ENCODE measurements at places on chromosomes 12 and 14.

DNA sequence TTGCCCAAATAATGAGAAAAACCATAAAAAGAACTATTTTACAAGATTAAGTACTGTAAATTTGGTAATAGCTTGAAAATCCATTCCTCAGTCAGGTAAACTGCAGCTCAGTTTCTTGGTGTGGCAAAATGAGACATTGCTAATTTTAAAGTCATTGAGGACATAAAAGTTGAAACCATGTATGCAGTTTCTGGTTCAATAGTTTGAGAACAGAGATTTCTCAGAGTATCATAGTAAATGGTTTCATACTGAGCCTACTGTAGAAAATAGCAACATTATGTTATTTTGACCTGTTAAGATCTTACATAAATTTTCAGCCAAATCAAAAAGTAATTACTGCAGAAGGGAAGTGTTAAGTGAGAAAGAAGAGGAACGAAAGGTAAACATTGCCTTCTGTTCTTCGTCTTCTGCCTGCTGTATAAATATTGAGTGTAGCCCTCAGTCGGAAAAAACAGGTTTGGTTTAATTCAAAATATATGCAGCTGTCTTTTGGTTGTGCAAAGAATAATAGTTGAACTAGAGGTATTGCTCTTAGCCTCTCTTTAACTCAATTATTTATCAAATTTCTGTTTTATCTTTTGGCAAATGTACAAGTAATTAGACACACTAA is 119.6 kb downstream of the SYNE2 start:
- DNase-seq: no peak

GRCh38 chr14:29755311-29756018 is 172.2 kb downstream of the PRKD1 start:
- DNase-seq: peak; percentile 19

GRCh38 chr14:74507840-74508239 is 14.3 kb downstream of the ISCA2 start:
- no peak for DNase-seq

- no peak for DNase-seq
Measured at GRCh38 chr14:99073431-99073830, 198.6 kb downstream of the BCL11B start.

DNA sequence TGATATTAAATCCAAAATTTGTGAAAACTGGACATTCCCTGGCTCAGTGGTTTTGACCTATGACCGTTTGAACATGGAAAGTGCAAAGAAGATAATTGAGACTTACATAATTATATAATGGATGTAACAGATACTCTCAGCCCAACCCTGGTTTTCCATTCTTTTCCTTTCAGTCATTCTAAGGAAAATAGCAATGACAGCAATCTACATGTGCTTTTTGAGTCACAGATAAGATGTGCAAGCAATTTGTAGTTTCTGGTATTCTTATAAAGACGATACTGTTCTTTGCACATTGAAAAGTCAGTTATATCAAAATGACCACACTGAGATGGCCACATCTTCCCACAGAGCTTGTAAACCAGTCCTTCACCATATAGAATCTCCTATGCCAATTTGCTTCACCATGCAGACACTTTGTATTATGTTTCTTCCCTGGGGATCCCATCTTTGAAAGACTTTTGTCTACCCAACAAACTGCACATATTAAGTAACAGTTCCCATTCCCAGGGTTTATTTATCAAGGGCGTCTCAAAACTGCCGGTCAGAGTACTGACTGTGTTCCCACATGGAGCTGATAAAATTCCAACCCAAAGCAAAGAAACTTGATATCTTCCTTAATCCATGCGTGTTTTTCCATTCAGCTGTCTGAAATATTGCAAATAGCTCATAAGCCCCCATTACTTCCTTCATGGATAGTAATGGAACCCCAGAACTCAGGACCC is 34.8 kb downstream of the PLXNC1 start:
- DNase-seq: peak; percentile 33

DNA sequence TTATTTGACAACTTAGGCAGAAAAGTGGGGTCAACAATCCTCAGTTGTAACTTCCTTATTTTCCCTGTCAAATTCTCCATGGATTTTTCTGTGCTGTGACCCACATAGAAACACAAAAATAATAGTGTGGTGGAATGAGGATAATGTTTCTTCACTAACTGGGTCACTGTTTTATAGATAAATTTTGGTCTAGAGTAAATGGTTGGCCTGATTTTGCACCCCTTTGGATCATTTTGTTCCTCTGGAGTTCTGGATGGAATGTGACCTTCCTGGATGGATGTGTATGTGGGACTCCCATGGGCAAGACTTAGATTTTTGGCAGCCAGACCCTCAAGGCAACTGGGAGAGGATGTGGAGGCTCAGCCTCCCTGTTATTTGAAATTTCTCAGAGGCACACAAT is 52.7 kb upstream of the RNU6-8 start:
- no peak for DNase-seq

GRCh38 chr14:45658226-45658916 is 405.4 kb upstream of the MIS18BP1 start:
- no peak for DNase-seq

DNA sequence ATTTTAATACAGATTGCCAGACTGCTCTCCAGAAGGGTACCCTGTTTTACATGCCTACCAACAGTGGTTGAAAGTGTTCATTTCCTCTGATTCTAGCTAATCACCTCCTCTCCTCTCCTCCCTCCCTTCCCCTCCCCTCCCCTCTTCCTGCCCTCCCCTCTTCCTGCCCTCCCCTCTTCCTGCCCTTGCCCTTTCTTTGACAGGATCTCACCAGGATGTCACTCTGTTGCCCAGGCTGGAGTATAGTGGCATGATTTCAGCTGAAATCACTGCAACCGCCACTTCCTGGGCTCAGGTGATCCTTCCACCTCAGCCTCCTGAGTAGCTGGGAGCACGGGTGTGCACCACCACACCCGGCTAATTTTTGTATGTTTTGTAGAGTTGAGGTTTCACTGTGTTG is 24.7 kb downstream of the APAF1 start:
- DNase-seq: no peak

- peak; percentile 65 for DNase-seq
Measured at GRCh38 chr14:74582910-74583581, 29.0 kb downstream of the LTBP2 start.

- DNase-seq: no peak
Measured at GRCh38 chr12:109445191-109445609, 31.9 kb downstream of the KCTD10 start.

DNA sequence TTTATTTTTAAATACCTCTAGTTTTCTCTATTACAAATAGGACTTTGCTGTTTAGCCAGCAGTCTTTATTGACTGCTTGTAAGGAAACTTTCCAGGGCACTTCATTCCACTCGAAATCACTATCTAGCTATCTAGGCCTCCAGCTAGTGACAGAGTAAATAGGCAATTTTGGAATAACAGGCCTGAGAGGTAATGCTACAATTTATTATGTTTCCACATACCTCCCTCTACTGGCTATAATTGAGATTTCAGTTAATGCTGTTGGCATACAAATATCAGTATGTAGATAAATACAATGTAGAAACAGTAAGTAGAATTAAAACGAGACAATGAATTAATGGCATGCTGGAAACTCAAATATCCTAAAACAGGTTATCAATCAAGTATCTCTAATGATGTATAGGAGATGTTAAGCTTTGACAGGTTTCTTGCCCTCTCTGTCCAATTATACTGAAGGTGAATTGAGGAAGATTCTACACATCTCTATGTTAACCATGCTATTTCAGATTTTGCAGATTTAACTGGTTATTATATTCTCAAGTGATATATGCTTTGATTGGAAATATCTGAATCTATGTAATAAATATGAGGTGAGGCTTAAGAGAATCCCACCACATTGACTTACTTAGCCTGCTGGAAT is 7.2 kb downstream of the DTD2 start:
- DNase-seq: peak; percentile 73

DNA sequence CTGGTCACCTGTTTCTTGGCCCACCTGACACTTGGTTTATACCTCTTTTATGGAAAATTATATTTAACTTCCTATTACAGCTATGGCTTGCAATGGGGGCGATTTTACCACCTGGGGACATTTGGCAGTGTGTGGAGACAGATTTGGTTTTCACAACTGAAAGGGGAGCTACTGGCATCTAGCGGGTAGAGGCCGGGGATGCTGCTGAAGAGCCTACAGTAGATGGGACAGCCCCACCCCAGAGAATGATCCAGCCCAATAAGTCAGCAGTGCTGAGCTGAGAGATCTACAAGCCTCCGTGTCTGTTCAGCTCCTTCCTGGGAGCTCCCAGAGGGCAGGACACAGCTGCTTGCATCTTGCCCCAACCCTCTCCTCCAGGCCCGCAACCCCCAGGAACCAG is 302.8 kb downstream of the CACNA1C start:
- DNase-seq: no peak

GRCh38 chr12:110234331-110234751 is 46.7 kb upstream of the ATP2A2 start:
- no peak for DNase-seq

- no peak for DNase-seq
Measured at GRCh38 chr12:38838056-38838850, 67.1 kb downstream of the CPNE8 start.

GRCh38 chr14:95026851-95027463 is 130.4 kb downstream of the DICER1 start:
- no peak for DNase-seq

DNA sequence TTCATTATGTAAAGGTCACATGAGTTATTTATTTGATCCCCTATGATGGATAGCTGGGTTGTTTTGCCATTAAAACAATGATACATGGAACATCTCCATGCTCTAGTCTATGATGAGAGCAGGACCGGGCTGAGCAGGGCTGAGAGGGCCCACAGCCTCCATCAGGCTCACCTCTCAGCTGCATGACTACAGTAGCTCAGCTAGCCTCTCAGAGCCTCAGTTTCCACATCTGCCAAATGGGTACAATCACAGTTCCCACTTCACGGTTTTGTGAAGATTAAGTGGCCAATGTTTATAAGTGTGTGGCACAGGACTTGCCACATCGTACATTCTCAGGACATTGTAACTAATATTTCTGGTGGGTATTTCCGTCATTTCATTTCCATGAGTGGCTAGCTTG is 19.9 kb upstream of the MYL2 start:
- no peak for DNase-seq

DNA sequence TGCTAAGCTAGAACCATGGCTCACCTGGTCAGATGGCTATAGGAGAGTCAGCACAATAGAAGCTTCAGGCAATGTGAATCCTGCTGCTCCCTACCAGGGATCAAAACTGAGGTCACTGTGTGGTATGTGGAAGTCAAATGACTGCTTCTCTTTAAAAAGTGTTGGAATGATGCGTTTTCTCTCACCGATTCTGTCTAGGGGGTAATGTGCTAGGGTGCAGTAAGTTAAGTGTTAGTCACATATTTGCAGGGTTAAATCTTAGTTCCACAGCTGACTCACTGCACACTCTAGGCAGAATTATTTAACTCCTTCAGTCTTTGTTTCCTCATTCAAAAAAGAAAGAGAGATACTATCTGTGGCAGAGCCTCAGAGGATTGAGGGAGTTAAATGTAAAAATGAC is 696.6 kb downstream of the DIO2 start:
- DNase-seq: peak; percentile 61

DNA sequence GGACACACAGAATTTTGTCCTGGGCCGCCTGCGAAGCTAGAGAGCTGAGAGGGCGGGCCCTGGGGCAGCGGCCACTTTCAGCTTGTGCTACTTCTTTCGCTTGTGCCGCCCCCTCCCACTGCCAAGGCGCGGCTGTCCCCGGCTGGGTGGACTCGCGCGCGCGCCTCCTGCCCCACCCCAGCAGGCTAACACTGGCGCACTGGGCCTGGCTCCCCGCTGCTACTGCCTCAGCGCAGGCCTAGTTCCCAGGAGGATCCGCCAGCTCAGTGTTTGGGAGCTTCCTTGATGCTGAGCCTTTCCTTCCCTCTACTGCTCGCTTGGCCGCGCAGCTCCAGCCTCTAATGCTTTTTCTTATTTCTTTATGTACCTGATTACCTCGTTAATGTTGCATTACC is 27.4 kb upstream of the METAP2 start:
- DNase-seq: peak; percentile 44

DNA sequence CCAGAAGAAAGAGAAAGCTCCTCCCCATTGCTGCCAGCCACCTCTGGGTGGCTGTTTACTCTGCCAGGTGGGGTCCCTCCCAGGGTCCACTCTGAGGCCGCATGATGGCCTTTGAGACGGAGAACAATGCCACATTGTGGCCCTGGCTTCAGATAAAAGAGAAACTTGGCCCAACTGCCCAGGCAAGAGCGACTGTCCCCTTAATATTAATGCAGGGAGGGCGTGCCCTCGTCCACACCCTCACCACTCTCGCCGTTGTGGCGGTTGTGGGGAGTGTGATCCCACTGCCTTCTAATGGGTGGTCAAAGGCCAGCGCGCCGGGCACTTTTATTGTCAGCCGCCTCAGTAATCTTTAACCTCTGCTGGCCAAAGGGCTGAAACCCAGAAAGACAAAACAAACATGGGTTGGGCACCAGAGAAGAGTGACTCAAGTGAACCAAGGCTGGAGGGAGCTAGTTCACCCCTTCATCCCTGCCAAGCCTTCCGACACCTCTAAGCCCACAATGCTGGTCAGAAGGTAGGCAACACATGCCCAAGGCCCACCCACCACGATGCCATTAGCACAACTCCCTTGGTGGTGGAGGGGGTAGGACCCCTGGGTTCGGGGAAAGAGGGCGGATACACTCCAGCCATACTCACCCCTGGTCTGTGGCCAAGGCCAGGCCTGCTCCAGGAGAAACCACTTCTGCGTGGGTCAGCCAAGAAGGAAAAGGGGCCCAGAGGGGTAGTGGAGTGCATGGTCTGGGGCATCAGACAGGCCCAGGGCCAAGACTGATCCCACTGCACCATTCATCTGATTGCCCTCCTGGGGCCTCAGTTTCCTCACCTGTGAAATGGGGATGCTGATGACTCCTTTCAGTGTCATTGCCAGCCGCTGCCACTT is 44.5 kb upstream of the BCL11B start:
- DNase-seq: no peak
